ENCODE measurements at places on chromosomes 7 and 10.

GRCh38 chr7:43700059-43700501 lies 29.2 kb downstream of the COA1 start:
- DNase-seq = peak; percentile 75

GRCh38 chr10:26621243-26621888 lies 76.1 kb upstream of the PDSS1 start:
- no peak for DNase-seq

- DNase-seq = peak; percentile 41
These were observed 59.6 kb upstream of the AKR1E2 start for GRCh38 chr10:4766454-4766853.

DNA sequence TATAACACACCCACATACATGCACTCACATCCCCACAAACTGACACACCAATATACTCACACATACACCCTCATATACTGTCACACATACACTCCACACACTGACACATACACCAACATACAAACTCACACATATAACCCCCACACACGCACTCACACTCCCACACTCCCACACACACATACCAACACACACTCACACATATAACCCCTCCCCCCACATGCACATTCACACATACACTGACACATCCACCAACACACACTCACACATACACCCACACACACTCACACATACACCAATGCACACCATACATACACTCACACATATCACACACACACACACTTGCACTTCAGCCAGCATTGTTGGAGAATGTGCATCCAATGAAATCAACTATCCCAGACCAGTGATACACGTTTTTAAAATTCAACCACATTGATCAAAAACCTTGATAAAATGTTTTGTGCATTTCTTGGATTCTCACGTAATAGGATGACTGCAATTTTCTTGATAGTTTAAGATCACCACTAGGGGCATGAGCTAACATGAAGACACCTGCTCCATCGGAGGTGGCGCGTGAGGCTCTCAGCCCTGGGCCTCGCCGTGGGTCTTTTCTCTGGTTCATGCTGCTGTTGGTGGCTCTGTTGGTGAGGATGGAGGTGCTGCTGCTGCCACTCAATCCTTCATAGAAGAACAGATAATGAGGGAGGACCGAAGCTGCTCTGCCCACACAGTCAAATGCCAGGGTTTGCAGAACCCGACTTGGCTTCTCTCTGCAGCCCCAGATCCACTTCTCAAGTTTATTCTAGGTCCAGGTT lies 32.1 kb upstream of the CHST15 start:
- no peak for DNase-seq

GRCh38 chr7:117538053-117538452 lies 58.2 kb downstream of the CFTR start:
- no peak for DNase-seq

DNA sequence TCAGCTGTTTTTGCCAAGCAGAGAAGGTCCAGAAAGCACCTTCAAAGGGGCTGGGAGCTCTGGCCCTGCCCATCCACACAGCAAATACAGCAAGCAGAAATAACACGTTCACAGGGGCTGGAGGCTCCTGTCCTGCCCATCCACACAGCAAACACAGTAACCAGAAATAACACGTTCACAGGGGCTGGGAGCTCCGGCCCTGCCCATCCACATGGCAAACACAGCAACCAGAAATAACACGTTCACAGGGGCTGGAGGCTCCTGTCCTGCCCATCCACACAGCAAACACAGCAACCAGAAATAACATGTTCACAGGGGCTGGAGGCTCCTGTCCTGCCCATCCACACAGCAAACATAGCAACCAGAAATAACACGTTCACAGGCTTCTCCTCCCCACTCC lies 558.1 kb downstream of the PTPRN2 start:
- DNase-seq = no peak

- DNase-seq = no peak
These were observed 246.3 kb downstream of the CDK14 start for GRCh38 chr7:90842430-90842788.

DNA sequence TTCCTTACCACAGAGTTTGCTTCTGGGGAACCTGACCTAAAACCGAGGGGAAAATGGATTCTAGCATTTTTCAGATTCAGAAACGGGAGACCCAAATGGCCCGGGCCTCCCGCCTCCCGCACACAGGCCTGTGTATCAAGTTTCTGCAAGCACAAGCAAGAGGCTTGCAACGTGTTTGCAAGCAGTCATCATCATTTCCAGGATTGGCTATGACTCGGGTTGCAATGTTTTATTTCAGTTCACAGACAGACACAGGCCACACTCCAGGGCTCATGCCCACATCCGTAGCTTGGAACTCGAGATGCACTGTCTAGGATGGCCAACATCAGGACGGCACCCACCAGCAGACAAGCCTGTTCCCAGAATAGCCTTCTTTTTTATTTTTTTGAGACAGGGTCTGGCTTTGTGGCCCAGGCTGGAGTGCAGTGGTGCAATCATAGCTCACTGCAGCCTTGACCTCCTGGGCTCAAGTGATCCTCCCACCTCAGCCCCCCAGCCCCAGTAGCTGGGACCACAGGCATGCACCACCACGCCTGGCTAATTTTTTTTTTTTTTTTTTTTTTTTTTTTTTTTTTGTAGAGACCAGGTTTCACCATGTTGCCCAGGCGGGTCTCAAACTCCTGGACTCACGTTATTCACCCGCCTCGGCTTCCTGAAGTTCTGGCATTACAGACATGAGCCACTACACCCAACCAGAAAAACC lies 68.1 kb upstream of the FOXK1 start:
- peak; percentile 76 for DNase-seq

- peak; percentile 67 for DNase-seq
These were observed 70.8 kb downstream of the CHN2 start for GRCh38 chr7:29265208-29265923.

DNA sequence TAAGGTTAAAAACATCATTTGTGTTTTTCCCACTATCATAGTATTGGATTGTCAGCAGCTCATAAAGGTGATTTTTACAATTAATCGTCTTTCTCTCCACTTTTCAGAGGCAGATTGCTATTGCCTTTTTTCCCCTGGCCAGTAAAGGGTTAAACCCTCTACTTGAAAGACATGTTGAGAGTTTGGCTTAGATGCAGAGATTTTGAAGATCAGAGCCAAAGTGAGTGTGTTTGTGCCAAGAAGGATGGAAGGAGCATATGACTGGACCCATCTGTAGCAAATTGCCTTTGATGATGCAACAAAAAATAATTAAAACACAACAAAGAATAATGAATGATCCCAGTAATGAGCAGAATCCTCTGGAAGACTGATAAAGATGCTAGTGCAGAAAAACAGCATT lies 373.1 kb downstream of the MALRD1 start:
- no peak for DNase-seq

DNA sequence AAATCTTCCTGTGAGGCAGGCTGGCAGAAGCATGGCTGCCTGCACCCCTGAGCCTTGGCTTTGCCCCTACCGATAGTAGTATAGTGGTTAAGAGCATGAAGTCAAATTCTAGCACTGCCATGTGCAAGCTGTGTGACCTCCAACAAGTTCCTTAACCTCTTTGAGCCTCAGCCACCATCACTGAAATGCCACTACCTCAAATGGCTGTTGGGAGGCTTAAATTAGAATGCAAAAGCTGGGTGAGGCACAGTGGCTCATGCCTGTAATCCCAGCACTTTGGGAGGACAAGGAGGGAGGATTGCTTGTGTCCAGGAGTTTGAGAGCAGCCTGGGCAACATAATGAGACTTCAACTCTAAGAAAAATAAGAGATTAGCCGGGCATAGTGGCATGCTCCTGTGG lies 8.4 kb downstream of the SFRP5 start:
- DNase-seq = peak; percentile 10

GRCh38 chr10:30254926-30255325 lies 94.2 kb downstream of the MTPAP start:
- DNase-seq = no peak

DNA sequence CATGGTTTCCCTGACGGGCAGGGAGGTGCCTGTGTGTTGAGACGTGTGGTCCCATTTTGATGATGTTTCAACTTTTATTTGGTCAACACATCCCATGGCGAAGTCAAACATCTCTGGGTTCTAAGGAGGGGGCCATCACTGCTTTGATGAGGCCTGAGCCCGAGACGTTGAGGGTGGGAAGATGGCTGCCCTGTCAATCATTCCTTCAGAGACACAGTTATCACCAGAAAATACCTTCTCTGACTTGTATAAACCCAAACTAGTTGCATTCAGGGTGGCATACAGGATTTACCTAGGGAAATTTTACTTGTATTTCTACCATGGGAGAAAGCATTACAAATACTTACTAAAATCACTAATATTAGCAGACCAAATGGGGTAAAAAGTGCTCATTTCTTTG lies 64.6 kb downstream of the VOPP1 start:
- DNase-seq = no peak

- DNase-seq = no peak
These were observed 1021.3 kb upstream of the C7orf33 start for GRCh38 chr7:147569116-147569913.

DNA sequence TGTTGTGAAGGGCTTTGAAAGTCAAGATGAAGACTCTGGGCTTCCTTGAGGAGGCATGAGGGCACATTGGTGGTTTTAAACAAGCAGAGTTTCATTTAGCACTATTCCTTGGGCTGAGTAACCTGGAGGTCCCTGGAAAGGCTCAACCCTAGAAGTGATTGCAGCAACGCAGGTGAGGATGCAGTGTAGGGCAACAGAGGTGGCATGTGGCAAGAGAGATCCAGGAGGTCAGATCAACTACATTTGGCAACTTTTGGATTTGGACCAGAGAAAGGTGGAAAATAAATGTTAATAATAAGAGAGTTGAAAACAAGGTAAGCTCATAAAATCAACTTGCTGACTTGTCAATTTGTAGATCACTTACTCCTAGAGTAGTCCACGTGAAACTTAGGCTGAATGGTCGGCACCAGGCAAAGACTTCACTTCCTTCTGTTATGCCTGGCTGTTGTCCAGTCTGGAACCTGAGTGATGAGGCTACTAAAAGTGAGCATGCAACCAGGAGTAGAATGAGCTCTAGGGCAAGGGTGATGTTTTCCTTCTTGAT lies 414.6 kb upstream of the ZMIZ1 start:
- DNase-seq = no peak

- DNase-seq = peak; percentile 71
These were observed 20.9 kb downstream of the MORN4 start for GRCh38 chr10:97612386-97612785.

DNA sequence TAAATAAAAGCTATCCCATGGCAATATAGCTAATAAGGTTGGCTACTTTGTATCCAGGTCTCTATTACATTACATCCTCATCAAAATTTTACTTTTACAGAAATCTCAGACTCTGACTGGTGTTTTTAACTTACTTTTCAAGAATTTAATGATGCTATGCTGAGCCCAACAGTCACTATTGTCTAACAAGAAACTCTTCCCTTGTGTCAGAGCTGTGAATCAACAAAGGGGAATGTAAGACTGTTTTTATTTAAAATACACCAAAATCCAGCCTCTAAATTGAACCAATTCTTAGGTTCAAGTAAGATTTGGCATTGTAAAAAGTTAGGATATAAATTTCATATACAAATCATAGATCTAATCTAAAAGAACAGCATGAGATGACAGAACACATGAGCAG lies 7.0 kb downstream of the RTKN2 start:
- no peak for DNase-seq

DNA sequence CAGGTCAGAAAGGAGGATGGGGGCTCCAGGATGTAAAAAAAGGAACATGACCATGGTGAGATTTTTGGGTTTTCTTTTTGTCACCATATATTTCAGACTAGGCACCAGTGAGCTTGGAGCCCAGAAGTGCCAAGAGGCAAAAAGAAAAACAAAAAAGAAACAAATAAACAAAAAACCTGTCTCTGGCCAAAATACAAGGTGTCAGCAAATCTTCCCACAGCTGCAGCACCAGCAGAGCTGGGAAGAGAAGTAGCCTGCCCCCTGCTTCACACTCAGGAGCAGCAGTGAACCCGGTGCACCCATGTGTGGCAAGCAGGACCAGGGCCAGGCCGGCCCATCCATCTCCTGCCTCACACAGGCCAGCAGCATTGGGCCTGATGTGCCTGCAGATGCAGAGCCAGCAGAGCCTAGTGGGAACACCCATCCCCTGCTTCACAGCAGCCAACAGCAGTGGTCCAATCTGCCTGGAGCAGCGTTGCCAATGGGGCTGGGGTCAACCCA lies 34.7 kb upstream of the C10orf71 start:
- DNase-seq = no peak

DNA sequence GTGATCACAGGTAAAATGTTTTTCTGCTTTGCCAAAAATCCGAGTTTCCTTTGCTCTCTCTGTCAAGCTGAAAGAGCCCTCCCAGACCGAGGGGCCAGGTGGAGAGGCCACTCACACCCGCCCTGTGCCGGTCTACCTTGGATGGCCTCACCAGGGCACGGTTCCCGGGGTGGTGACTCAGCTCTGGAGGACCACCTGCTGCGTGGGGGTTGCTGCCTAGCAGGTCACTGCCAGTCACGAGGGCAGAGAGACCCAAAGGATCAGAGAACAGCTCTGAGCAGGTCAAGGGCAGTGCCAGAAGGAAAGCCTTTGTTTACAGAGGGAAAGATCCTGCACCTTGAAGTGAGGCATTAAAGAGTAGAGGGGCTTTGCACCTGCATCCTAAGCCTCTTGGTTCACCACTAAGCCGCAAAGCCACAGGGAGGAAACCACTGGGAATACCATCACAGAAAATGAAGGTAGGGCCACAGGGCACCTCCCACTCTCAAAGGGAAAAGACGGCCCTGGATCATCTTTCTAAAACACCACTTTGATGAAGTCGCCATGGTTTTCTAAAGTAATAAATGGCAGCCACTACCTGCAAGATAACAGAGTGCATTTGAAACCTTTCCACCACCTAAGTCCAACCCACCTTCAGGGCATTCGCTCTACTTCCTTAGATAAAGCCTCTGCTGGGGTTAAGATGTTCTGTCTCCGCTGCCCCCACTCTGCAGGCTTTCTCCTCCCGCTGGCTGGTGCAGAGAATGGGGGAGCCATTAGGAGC lies 160.3 kb upstream of the KLF14 start:
- peak; percentile 90 for DNase-seq

DNA sequence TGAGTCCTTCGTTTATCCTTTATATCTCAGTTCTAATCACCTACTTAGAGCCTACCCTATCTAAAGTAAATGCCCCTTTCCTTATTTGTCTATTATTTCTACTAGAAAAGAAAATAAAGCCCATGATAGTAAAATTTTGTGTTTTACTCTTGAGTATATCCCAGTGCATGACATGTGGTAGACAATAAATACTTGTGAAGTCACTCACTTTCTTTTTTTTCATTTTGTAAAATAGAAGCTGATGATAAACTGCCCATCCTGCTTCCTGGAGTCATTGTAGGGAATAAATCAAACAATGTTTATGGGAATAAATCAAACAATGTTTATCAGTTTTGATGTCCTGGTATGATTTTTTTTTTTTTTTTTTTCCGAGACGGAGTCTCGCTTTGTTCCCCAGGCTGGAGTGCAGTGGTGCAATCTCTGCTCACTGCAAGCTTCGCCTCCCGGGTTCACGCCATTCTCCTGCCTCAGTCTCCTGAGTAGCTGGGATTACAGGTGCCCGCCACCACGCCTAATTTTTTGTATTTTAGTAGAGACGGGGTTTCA lies 36.1 kb downstream of the BTRC start:
- no peak for DNase-seq

GRCh38 chr10:122263971-122264370 lies 7.1 kb upstream of the BTBD16 start:
- peak; percentile 94 for DNase-seq

GRCh38 chr10:60944910-60945297 lies 919 bp upstream of the RHOBTB1 start:
- no peak for DNase-seq

Measured in LHCN-M2 (cell line).